Urinary bladder (tissue), 4 donors: ENCODE measurements at places on chromosomes 2 and 18.

- no peak for DNase-seq
Observed at GRCh38 chr2:105188343-105188742, 53.2 kb upstream of the GPR45 start.

DNA sequence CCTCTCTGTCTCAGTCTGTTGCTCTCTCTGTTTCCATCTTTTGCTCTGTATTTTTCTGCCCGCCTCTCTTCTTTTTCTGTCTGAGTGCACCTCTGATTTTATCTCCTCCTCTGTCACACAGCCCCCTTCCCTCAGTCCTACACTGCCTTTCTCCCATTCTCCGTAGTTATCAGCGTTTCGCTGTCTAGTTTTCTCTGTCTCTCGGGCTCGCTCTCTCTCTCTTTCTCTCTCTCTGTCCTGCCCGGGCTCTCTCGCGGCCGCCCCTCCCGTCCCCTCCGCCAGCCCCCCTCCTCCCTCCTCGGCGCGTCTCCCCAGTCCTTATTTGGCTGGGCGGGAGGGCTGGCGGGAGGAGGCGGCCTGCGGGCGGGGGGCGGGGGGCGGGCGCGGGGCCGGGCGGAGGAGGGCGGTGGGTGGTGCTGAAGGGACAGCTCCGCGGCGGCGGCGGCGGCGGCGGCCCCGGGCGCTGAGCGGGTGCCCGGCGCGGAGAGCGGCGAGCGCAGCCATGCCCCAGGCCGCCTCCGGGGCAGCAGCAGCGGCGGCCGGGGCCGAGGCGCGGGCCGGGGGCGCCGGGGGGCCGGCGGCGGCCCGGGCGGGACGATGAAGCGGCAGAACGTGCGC lies at the start of gene KCNK3:
KCNK3 (plus strand) TSS at position 444 of the 618 bp plus-strand sequence; CDS start at position 598, 154 bp downstream.
- DNase-seq = no peak

DNA sequence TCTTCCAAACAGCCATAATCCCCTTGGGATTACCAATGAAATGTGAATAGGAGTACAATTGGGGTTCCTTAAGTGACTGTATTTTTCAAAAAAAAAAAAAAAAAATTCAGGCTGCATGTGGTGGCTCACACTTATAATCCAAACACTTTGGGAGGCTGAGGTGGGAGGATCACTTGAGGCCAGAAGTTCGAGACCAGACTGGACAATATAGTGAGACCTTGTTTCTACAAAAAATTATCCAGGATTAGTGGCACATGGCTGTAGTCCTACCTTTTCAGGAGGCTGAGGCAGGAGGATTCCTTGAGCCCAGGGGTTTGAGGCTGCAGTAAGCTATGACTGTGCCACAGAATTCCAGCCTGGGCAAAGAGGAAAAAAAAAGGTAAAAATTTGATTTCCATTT lies 189.6 kb upstream of the GATA6 start:
- DNase-seq = no peak

- no peak for DNase-seq
Observed at GRCh38 chr2:191215666-191216065, 29.5 kb upstream of the MYO1B start.

DNA sequence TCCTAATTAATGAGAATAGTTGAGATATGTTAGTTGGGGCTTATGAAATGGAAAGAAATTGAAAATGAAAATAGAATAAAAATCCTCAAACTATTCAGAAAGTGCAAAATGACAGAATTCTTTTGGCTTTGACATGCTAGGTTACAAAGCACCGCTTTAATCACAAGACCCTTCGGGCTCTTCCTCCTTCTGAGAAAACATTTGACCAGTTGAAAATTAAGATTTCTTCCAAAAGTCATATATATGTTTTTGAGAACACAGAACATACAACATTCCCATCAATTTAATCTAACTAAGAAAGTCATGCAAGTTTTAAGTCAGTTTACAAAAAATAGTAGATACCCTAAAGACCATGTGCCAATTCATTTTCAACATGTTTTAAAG lies 2.2 kb upstream of the SLC40A1 start:
- no peak for DNase-seq

DNA sequence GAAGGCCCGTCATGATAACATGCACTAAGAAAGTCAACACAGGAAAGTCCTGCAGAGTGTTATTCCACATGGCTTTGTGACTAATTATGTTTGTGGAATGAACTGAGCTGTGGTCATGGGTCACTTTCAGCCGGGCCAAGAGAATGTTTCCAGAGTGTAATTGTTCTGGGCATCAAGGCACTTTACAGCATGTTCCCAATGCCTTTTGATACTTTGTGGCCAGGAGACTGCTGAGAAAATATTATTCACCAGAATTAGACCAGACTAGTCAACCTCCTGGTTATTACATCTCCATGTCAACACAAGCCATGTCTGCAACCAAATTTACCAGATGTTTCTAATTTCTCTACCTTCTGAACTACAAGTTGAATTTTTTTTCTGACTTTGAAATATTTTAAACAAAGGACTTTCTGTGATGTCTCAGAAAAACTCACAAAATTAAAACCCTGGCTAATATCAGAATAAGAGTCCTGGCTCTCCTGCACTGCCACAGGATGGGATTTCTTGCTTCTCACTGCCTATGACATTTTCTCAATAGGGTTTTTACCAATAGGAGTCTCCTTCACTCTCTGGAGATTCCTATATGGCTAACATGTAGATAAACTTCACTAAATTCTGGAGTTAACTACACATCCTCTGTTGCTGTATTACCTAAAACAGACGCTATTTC lies 90.6 kb upstream of the WDR75 start:
- DNase-seq = no peak

- no peak for DNase-seq
Observed at GRCh38 chr2:169422120-169422519, 57.2 kb upstream of the BBS5 start.

GRCh38 chr2:62794791-62795190 lies 89.3 kb downstream of the EHBP1 start:
- no peak for DNase-seq

- DNase-seq = no peak
Observed at GRCh38 chr2:235570256-235570655, 76.4 kb downstream of the AGAP1 start.

DNA sequence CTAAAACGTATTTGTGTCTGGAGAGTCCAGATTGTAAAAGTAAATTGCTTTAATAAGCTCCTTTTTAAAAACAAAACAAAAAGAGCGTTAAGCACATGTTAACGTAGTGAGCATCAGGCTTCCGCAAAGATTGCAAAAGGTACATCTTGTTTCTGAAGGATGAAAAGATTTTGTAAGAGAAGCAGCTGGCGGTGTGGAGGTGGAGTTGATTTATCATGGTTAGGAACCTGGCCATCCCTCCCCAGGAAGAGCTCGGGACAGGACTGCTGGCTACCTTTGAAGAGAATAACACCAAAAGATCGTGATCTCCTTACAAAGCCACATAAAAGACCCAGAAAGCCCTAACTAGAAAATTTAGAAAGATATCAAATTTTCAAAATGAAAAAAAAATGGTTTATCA lies 132.2 kb downstream of the DNER start:
- no peak for DNase-seq

DNA sequence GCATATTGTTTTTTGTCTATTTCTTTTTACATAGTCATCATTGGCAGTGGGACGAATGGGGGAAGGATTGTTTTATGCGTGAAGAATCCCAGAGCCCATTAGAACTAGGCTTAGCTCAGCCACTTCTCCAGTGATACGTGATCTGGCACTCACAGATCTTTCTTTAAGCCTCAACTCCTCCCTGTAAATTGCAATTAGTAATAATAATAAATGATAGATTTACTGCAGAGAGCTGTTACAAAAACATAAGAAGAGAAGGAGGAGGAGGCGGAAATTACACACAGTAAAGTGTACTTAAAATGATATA lies 629.3 kb downstream of the NRXN1 start:
- no peak for DNase-seq

- DNase-seq = no peak
Observed at GRCh38 chr2:31688282-31688681, 107.5 kb upstream of the SRD5A2 start.

GRCh38 chr18:74179623-74180199 lies 31.4 kb downstream of the TIMM21 start:
- no peak for DNase-seq

DNA sequence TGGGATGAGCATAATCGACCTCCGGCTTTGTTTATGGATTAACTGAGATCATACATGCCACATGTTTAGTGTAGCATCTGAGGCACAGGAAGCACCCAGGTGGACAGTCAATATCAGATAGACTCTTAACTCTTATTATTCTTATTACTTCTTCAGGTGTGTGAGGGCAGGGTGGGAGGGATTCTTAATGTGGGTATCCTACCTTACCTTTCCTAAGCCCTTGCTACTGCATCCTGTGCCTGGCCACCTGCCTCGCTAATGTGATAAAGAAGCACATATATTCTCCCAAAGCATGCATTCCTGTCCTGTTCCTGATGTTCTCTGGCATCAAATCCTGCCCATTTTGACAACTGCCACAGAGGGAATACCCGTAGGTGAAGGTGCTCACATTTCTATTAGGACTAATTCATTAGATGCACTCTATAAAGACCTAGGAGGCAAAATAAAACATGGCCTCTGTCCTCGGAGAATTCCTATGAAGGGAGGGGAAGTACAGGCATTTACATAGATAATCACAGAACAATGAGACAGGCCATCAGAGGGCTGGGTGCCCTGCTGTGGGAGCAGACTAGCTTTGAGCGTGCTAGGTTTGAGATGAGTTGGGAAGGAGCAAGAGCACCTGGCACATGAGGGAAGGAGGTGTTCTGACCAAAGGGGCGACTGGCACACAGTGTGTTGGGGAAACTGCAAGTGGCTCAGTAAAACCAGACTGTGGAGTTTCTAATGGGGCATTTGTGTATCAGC lies 19.5 kb upstream of the CELF4 start:
- no peak for DNase-seq
